ENCODE measurements at places on chromosomes 12 and 14. TPM values are rescaled to one million over a fixed set of nuclear protein-coding genes. Genes with fewer than 3 reads are reported as not detected.

- H3K4me3 ChIP-seq: no peak overlapping the region
- DNase-seq: peak; percentile 97
- no peaks in the 10 kb centered on the region for H3K36me3 ChIP-seq
- no peaks in the 10 kb centered on the region for H3K27me3 ChIP-seq
Observed at GRCh38 chr14:68824517-68825347, 31.9 kb upstream of the ZFP36L1 start.

Gene CCDC175
- not detected for total RNA-seq

DNA sequence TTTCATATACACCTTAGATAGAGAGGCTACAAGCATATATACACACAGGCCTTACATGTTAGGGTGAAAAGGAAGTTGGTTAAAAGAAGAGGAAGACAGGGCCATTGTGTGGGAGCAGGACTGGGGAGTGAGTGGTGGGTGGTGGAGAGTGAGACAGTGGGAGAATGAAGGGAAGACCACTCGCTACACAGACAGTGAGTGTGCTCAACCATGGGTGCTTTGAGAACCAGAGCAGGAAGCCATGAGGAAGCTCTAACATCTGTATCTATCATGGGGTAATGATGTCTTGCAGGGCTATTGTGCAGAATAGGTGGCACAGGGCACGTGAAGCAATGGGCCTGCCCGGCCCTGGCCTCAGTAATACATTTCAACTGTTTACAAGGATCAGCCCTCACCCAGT is 11.4 kb upstream of the KRT74 start:
- no peaks in the 10 kb centered on the region for H3K36me3 ChIP-seq
- no peaks in the 10 kb centered on the region for H3K4me1 ChIP-seq
- DNase-seq: no peak
- no peak overlapping the region for H3K4me3 ChIP-seq
- H3K27me3 ChIP-seq: peaks cover 18% of the 10 kb centered on the region

GRCh38 chr12:106975098-106975497 is 11.8 kb downstream of the MTERF2 start:
- DNase-seq: no peak
- no peak overlapping the region for H3K27ac ChIP-seq
- H3K4me3 ChIP-seq: no peak overlapping the region
- no peaks in the 10 kb centered on the region for H3K27me3 ChIP-seq

Gene SYCP3
- total RNA-seq: 0.88 TPM

GRCh38 chr12:2453761-2454090 is 341.0 kb upstream of the FKBP4 start:
- no peaks in the 10 kb centered on the region for H3K36me3 ChIP-seq
- no peak overlapping the region for H3K27ac ChIP-seq
- peaks cover 30% of the 10 kb centered on the region for H3K4me1 ChIP-seq
- H3K27me3 ChIP-seq: no peaks in the 10 kb centered on the region
- no peak for DNase-seq
